Mononuclear cell (primary cell): ENCODE measurements at places on chromosomes 4 and X. TPM values are rescaled to one million over a fixed set of nuclear protein-coding genes. Genes with fewer than 3 reads are reported as not detected.

SLC10A3 gene
- total RNA-seq, result 15.0 TPM

ADH7 gene
- total RNA-seq, result not detected

SPANXC gene
- total RNA-seq, result not detected

SRPX2 gene
- total RNA-seq, result not detected

ARAP2 gene
- 201 TPM for total RNA-seq

CFAP299 gene
- total RNA-seq, result 0.10 TPM

TMSB15A gene
- 0.63 TPM for total RNA-seq

CORIN gene
- 0.10 TPM for total RNA-seq

NCAPG gene
- 0.42 TPM for total RNA-seq

PDCL2 gene
- not detected for total RNA-seq

CLCN4 gene
- 0.84 TPM for total RNA-seq

ESX1 gene
- not detected for total RNA-seq

ELMOD2 gene
- 11.2 TPM for total RNA-seq

ADAM29 gene
- not detected for total RNA-seq

NALF2 gene
- under 0.01 TPM for total RNA-seq

HADH gene
- 5.7 TPM for total RNA-seq

CXXC4 gene
- 0.21 TPM for total RNA-seq

DMRTC1 gene
- not detected for total RNA-seq

CHRDL1 gene
- total RNA-seq, result 0.10 TPM

TNIP3 gene
- 0.73 TPM for total RNA-seq

PF4V1 gene
- total RNA-seq, result 17.6 TPM

GABRB1 gene
- not detected for total RNA-seq

SH2D1A gene
- total RNA-seq, result 34.2 TPM

DCX gene
- total RNA-seq, result not detected
